ENCODE measurements at places on chromosomes 6 and 20.

- no peak for DNase-seq
Observed at GRCh38 chr20:17421493-17421892, 109.7 kb downstream of the BFSP1 start.

DNA sequence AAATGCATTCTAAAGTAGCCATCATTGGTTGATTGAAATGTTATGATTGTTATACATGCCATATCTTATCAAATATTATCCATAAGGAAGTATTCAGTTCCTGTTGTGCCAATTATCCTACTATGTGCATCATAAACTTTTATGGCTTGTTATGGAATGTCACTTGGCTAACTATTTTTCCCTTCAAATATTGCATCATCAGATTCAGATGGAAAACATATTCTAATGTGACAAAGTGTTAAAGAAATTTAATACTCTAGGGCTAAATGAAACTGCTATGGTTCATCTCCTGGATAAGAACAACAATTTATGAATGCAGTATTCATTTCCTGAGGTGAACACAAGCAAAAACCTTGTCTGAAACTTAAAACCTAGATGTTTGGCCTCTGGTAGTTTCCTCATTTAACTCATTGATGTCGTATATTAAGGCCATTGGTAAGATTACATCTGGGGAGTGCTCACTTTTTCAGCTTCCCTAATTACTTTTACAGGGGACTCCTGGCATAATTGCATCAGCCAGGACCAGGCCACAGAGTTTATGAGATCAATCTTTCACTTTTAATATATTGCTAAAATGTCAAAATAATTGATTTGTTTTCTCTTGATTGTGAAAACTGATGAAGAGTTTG, 134.9 kb upstream of the CEP162 start:
- DNase-seq = no peak

DNA sequence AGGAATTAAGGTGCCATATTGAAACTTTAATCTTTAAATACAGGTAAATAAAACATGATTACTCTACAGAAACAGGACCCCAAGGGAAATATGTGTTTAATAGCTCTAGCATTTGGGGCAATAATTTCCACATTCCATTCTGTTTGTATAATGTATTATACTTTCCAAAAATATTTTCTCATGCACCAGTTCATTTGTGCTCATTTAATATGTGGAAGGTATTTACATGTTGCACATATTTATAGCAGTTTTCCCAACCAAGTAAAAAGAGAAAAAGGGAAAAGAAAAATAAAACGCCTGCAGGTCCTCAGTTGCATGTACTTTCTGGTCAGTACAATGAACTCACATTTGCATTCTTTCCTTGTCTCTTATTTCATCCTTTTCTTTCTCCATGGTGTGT, 129.5 kb upstream of the SULF2 start:
- no peak for DNase-seq

GRCh38 chr6:100451577-100451976, 13.1 kb downstream of the SIM1 start:
- no peak for DNase-seq

- no peak for DNase-seq
Observed at GRCh38 chr6:160161647-160161986, 40.0 kb downstream of the SLC22A1 start.

DNA sequence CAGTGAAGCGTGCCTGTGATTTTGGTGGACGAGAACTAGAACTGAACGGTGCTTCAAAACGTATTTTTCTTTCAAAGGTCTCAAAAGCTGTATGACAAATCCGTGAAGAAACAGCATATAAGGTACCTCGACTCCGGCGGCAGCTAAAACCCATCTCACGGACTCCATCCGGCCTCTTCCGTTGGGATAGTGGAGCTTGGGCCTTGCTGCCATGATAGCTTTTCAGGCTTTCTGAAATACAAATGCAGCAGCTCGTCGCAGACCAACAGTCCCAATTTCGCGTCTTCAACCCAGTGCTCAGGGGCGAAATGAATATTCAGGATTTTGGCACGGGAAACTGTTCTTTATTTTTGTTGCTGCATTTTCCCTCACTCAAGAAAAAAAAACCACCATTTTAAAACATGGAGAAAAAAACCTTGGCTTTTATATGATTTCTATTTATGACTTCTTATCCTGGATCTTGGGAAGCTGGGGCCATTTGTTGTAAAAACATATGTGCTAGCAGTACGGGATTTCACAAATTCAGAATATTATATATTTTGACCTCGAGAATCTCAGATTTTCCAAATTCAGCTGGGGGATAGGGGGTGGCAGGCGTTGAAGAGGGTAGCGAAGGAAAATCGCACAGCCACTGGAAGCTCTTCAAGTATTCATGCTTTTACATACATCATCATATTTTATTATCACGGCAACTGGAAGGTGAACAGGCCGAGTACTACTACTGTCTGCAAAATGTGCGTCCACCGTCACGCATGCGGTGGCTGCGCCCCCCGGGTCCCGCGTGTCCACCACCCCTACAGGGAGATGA, 849 bp downstream of the GSTA4 start:
- DNase-seq = peak; percentile 26

- no peak for DNase-seq
Observed at GRCh38 chr6:9554806-9555205, 860.1 kb downstream of the TFAP2A start.

- DNase-seq = no peak
Observed at GRCh38 chr20:23586735-23587525, 18.6 kb upstream of the CST9L start.

- no peak for DNase-seq
Observed at GRCh38 chr6:44575644-44576043, 188.1 kb downstream of the CDC5L start.

GRCh38 chr20:13638162-13638495, 603 bp downstream of the TASP1 start:
- peak; percentile 48 for DNase-seq

- DNase-seq = no peak
Observed at GRCh38 chr6:93389192-93389591, 30.2 kb downstream of the EPHA7 start.

GRCh38 chr6:93424303-93425064, 5.1 kb upstream of the EPHA7 start:
- no peak for DNase-seq

All from HEK293T (cell line).